ENCODE measurements at places on chromosomes 2 and 18. TPM values are rescaled to one million over a fixed set of nuclear protein-coding genes. Genes with fewer than 3 reads are reported as not detected.

The IL36A gene
- not detected for total RNA-seq

- DNase-seq: no peak
Measured at GRCh38 chr2:143503280-143503679, 374.1 kb downstream of the ARHGAP15 start.

The RIT2 gene
- not detected for total RNA-seq

DNA sequence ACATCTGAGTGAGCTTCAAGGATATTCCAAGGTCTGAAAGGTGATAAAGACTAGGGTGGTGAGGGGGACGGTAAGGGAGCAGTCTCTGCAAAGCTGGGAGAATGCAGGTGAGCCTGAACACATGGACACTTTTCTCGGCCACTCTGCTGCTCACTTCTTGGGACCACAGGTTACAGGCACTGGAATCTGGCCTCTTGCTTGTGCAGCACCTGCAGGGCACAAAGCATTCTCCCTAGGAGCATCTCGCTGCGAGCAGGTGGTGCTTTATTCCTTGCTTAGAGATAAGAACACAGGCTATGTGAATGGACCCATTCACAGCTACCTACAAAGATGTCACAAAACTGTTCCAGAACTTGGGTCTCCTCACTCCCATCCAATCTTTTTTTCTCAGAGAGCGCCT is 153.2 kb downstream of the DDX1 start:
- DNase-seq: no peak

- DNase-seq: no peak
Measured at GRCh38 chr2:72712977-72713376, 112.9 kb downstream of the EXOC6B start.
